ENCODE measurements at places on chromosomes 3 and 15.

GRCh38 chr15:48352474-48353072, 21.3 kb downstream of the DUT start:
- peak; percentile 56 for DNase-seq

DNA sequence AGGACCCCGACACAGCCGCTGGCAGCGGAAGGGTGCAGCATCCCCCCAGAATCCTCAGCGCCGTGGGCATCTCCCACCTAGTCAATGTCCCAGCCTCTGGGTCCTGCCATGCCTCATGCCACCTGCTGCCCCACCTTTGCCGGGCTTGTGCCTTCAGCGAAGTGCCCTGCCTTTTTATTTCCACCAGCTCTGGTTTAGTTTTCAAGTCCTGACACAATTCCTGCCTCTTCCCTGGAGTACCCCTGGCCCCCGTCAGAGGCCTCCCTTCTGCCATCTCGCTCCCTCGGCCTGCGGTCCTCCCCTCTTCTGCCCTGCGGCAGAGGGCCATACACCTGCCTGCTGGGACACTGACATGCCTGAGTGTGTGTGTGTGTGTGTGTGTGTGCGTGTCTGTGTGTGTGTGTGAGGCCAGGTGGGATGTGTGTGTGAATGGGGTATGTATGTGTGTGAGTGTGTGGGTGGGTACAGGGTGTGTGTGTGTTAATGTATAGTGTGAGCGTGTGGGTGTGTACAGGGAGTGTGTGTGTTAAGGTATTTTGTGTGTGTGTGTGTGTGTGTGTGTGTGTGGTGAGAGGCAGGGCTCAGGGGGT, 129.9 kb downstream of the SMAD6 start:
- no peak for DNase-seq

DNA sequence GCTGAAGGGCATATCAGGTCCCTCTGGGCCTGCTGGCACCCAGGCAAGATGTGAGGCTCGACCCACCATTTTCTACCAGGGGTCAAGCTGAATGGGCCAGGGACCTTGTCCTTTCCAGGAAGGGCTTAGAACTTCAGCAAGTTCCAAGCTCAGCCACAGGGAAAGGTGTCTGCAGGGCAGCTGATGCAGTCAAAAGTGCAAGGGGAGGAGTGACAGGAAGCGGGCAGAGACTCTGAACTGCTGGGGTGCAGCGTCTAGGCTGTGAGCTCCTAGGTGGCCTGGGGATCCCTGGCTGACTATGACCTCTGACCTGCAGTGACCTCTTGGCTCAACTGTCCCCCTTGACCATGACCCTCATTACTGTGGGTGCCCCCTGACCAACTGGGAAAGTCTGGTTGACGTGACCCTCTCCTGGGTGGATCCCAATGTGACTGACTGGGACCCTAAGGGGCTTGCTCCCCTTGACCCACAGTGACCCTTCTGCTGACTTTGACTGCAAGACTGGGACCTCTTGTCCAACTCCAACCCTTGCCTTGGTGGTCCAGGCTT, 14.4 kb upstream of the SEC13 start:
- no peak for DNase-seq

DNA sequence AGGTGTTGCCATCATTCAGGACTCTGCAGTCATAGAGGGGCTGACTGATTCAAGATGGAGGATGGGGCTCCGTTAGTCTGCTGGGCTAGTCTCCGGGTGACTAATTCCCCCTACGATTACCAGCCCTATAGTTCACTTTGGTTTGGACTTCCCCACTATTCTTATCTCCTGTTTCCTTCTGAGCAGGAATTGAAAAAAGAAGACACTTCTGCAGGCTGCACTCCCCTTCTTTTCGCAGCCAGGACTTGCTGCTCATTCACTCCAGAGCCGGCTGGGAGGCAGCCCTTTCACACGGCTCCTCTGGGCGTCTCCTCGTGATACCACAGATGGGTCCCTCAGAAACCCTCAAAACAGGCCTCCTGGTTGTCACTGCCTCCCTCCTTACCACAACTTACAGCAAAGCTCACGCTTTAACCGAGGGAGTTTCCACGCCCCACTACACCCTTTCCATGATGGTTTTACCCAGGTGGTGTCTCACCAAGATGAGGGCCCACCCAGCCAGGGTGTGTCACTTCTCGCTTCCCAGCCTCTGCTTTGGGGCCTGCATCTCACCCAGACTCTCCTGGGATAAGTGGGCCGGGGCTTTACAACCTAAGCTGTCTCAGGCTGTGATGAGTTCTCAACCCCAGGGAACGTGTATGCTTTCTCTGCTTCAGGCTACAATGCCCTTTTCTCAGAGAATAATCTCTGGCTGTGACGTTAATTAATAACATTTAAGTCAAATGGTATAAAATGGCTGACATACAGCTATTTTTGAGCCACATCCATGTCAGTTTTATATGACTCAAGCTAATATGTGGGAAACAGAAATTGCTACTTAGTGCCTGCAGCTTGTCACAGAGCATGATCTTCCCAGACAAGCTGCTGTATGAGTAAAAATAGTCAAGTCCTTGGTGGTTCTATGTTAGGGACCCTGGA, 11.9 kb downstream of the CX3CR1 start:
- peak; percentile 73 for DNase-seq

GRCh38 chr15:27426805-27427204, 455.8 kb downstream of the GABRG3 start:
- no peak for DNase-seq

DNA sequence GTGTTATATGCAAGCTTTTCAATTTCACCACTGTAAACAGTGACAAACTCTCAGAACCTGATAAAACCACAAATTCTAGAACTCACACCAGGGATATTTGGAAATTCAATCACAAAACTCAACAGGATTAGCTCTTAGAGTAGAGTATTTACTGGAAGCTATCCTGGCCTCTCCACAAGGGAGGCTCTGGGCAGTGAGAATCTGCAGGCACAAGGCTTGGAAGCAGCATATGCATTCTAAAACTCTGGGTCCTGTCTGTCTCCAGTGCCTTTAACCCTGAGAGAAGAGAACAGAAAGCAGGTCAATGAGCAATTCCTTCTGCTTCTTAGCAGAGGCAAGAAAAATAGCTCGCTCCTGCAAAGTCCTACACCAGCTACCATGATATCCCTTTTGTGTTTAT, 23.4 kb downstream of the PLSCR4 start:
- DNase-seq, result no peak

GRCh38 chr15:40369971-40370370, 12.0 kb downstream of the DISP2 start:
- DNase-seq, result no peak

- DNase-seq, result no peak
Observed at GRCh38 chr15:87032295-87032694, 952.6 kb downstream of the AGBL1 start.

DNA sequence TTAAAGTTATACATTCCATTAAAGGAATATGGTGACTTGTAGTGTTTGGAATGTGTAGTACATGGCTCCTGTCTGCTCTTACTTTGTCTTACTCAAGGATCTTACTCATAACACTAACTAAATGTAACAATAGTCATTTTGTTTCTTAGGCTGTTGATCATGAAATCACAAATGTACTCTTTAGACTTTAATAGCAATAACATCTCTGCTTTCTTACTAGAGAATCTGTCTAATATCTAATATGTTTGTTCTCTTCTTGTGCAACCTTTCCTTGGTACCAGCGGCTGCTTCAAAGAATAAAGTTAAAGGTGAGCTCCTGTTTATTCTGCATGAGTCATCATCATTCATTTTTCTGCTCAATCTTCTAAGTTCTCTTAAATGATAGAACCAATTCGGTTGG, 767.5 kb downstream of the CADM2 start:
- DNase-seq, result no peak

GRCh38 chr15:43376017-43376705, 5.3 kb downstream of the TUBGCP4 start:
- DNase-seq, result peak; percentile 40

DNA sequence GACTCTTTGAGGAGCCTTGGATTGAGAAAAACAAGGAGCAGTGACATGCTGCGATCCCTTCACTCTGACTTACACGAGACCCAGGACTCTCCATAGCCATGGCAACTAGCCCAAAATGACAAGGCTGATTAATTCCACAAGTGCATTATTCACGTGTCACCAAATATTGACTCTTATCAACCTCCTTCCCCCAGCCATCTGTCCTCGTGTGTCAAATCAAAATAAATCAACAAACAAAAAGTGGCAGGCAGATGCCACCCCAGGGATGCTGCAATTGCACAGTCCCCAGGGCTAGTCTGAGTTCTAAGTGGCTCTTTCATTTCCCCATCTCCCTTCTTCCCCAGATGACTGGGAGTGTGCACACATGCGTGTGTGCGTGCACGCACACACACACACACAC, 104.9 kb downstream of the AQP9 start:
- no peak for DNase-seq

DNA sequence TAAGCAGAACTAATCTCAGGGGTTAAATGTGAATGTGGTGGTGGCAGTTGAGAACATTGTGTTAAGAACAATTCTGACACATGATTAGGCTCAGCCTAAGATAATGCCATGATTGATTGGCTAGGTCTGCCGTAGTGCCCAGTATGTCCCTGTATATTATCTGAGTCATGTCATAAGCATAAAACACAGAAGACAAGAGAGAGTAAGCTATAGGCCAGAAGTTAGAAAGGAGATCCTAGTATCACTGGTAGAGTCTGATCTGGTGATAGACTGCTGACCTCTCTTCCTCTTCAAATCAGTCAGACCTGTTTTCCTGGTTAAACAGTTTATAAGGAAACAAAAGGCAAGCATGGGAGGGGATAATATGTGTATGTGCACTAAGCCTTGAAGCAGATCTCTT, 30.1 kb upstream of the ATP8B4 start:
- no peak for DNase-seq

Data from stimulated activated CD4-positive, alpha-beta T cell treated with anti-CD3 and anti-CD28 coated beads, Interleukin-2, amount 100 ng/mL, for 24 hours (primary cell).